ENCODE measurements at places on chromosomes 1 and 21.
A peak's percentile ranks its signal among the peaks of the same experiment; 100 is the strongest.

DNA sequence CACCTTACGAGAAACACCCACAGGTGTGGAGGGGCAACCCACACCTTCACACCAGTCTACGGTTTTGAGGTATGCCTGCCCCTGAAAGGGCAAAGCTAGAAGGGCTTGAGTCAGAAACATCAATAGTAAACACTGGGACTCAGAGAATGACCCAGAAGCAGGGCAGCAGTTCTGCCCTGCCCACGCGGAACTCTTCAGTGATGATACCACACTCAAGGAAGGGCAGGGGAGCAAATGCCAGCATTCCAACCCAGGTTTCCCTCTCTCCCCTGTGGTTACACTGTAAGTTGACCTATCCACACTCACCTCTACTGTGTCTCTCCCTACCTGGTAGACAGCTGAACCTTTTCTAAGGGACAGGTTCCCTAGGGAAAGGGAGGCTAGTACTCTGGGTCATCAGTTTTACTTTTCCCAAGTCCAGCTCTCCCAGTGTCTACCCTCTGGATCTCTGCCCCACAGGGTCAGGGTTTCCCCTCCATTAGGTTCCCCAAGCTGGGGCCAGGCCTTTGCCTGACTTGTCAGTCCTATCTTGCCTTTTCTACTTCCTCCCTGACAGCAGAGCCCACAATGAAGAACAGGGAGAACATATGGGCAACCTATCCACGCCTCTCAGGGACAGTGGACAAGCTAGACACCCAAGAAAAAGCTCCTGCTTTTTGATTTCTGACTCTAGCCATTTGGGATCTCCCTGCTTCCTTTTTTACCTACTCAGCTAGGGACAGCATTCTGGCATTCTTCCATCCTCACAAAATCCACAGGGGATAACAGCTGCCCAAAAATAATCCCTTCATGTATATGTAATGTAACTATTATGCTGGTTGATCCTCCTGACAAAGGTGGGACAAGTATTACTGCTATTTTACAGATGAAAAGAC, 3.0 kb downstream of the F11R start:
- no peak for DNase-seq

- no peak for DNase-seq
Observed at GRCh38 chr1:5371270-5371669, 621.0 kb downstream of the NPHP4 start.

GRCh38 chr1:109622137-109622892, 2.7 kb downstream of the AMPD2 start:
- no peak for DNase-seq

DNA sequence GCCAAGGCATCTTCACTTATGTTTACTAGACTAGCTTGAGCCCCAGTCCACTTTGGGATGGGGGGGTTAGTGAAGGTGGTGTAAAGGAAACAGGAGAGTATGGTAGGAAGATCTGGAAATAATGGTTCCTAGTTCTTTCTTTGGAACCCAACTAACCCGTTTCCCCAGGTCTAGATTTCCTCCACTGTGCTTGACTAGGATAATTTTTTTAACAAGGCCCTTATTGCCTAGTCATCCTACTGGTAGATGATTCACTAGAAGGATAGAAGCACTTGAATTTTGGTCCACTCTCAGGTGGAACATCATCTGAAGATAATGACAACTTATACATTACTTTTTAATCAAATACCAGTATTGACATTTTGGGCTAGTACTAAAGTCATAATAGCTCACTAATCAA, 45.9 kb upstream of the MYOCOS start:
- DNase-seq = no peak

DNA sequence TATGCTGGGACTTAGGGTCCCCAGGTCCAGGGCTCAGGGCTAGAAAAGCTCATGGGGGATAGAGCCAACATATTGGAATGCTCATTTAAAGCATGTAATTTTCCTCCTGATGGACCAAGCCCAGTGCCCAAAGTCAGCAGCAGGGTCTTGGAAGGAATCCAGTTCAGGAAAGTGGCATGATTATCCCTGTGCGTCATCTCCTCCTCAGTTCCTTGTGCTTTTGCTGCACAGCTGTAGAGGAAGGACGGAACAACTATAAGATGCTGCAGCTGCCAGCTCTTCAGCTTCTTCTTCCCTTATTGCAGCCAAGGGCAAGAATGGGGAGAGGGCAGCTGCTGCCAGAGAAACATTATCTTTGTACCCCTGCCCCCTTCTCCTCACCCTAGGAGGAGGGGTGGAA, 58.4 kb downstream of the OVGP1 start:
- peak; percentile 12 for DNase-seq

DNA sequence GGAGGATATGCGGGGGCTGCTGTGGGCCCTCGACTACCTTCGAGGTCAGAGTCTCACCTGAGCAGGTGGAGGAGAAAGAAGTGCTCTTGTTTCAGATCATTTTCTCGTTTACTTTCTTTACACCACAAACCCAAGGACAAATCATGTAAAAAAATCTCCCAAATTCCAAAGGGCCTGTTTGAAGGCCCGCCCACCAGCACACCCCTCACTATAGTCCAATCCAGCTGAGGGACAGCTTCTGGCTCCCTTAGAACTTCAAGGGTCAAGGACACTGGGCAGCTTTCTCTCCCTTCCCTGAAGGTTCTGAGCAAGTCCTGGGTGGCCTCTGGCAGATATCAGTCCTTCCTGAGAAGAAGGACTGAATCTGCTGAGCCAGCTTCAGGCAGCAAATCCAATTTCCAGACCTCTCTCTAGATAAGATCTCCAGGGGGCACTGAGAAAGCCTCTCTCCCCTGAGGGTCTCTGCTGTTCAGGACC, 5.5 kb downstream of the STK40 start:
- DNase-seq = no peak

DNA sequence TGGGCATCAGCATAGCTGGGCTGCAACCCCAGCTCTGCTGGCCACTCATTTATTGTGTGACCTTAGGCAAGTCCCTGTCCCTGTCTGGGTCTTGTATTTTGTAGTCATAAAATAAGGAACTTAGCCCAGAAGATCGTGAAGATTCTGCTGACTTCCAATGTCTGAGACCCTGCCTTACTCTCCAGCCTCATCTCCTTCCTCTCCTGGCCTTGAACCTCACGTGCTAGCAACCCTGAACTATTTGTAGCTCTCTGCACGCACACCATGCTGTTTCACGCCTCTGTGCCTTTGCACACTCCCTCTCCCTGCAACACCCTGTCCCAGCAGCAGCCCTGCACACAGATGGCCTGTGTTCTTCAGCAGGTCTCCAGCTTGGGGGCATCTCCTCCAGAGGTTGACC, 121.1 kb downstream of the LACTBL1 start:
- DNase-seq = no peak

Data from stomach (tissue), 19 donors.